Stimulated activated CD4-positive, alpha-beta T cell treated with anti-CD3 and anti-CD28 coated beads, Interleukin-1b, Interleukin-23, amount 100 ng/mL, for 48 hours (primary cell): ENCODE measurements at places on chromosomes 13 and 19.

GRCh38 chr13:31385540-31385939 lies 185.8 kb downstream of the B3GLCT start:
- DNase-seq, result no peak

GRCh38 chr13:73832128-73832588 lies 302.0 kb downstream of the KLF12 start:
- no peak for DNase-seq

DNA sequence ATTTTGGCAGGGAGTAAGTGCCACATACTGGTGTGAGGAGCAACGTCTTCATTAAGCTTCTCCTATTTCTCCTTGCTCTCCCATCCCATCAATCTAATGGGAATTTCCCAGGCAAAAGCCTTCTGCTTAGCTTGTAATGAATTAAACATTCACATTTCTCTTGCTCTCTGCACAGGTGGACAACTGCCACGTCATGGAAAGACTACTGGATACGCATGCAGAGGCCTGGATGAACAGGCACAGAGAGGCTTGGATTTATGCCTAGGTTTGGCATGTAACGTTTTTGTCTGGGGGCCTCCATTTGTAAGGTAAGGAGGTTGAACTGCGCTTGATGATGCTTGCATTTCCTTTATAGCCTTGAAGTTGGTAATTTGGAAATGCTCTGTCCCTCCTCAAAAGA lies 374.8 kb downstream of the KLF12 start:
- DNase-seq, result no peak

GRCh38 chr13:101572456-101572855 lies 120.0 kb downstream of the ITGBL1 start:
- no peak for DNase-seq

DNA sequence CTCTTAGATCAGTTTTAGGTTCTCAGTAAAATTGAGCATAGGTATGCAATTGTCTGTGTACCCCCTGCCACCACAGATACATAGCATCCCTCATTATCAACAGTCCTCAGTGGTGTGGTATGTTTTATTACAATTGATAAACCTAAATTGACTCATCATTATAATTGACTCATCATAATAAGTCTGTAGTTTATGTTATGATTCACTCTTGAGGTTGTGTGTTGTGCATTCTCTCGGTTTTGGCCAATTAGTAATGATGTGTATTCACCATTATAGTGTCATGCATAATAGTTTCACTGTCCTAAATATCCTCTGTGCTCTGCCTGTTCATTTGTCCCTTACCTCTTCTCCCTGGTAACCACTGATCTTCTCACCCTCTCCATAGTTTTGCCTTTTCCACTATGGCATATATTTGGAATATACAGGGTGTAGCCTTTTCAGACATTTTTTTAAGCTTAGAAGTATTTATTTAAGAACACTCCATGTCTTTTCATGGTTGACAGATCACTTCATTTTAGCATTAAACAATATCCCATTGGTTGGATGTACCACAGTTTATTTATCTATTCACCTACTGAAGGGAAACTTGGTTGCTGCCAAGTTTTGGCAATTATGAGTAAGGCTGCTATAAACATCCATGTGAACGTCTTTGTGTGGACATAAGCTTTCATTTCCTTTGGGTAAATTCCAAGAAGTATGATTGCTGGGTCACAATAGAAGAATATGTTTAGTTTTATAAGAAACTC lies 1620.6 kb upstream of the MIR17HG start:
- DNase-seq, result no peak

- DNase-seq, result peak; percentile 60
Observed at GRCh38 chr19:29837448-29837981, 25.7 kb downstream of the CCNE1 start.
